ENCODE measurements at places on chromosomes 3 and 15.
A peak's percentile ranks its signal among the peaks of the same experiment; 100 is the strongest.

DNA sequence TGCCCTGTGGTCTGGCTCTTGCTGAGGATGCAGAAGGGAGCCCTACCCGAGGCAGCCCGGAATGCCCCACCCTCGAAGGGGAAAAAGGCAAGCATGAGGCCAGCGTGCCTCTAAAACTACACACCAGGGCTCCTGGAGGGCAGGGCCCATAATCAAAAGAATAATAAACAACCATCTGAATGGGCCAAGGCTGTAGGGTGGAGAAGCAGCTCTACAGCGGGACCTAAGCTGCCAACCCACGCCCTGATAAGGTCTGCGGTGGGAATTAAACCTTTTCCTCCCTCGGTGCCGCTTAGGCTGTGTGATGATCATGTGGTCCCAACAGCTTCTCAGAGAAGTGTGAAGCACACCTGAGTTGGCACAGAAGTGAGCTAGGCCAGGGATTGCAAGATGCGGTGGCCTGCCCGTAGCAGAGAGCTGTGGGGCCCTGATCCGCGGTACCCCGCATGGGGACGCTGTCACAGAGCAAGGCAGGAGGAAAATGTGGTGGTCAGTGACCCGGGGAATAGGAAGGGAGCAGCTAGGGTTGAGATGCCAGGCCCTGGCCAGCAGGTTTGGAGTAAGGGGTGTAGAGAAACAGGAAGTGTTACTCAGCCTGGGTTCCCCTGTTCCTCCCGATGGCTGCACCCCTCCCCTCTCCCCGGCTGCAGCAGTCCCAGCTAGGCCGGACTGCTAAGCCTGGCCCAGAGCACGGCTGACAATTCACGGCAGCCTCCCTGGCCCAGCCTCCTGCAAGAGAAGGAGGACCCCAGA is 1.1 kb upstream of the C15orf62 start:
- DNase-seq, result no peak

- no peak for DNase-seq
Measured at GRCh38 chr15:56972426-56972825, 54.0 kb downstream of the TCF12 start.

DNA sequence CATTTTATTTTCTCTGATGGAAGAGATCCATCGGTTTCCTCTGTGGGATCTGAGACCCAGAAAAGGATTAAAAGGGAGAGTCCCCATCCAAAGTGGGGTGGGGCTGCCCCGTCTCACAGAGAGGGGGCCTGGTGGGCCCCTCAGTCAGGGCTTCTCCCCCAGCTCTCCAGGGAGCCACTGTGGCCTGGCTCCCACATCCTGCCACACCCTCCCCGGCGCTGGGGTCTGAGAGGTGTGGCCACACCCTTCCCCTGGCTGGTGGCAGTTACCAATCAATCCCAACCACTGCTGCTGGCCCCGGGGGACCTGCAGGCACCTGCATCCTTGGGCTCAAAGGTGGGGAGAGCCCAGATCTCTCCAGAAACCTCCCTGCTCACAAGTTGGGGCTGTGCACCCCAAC is 161.8 kb upstream of the IQSEC1 start:
- no peak for DNase-seq

DNA sequence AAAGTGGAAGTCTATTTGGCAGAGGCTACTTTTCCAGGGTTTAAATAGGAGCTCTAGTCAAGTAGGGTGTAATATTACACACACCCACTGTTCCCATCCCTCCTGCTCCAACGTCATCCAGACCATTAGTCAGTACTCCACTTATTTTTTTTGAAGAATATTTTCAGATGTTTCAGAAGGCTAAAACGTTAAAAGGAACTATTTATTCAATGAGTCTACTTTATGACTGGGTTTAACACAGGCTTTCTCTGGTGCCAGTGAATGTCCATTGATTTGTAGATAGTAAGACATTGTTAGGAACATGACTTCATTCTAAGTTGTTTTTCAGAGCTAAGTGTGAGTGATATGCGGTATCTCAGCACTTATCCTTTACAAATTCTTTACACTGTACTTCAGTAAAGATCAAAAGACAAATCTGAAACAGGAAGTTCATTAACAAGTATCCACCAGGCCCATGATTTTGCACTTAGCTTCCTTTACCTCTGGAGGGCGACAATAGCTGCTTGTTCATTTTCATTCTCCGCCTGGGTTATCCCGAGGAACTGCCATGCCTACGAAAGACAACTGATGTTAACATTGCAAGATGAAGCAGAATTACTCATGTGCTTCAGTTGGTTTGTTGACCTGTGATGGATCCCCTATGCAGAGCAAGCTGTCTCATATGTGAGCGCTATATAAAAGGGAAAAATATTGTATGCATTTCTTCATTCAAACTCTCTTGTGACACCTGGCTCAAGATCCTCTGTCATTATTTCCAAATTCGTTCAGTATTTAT is 158.7 kb downstream of the USP13 start:
- peak; percentile 70 for DNase-seq

DNA sequence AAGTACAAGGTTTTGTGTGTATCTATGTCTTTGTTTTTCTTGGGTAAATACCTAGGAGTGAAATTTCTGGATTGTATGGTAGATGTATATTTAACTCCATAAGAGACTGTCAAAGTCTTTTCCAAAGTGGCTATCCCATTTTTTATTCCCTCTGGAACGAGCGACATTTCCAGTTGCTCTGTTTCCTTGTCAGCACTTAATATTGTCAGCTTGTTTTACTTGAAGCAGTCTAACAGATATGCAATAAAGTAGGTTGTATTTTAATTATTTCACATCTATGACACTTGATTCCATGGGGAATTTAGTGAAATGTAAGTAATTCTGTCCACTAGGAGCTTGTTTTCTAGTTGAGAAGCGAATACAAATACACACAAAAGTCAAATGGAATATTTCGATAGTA is 18.5 kb upstream of the BNIP2 start:
- DNase-seq, result no peak

- no peak for DNase-seq
Measured at GRCh38 chr3:184332370-184333090, 4.9 kb upstream of the FAM131A start.

DNA sequence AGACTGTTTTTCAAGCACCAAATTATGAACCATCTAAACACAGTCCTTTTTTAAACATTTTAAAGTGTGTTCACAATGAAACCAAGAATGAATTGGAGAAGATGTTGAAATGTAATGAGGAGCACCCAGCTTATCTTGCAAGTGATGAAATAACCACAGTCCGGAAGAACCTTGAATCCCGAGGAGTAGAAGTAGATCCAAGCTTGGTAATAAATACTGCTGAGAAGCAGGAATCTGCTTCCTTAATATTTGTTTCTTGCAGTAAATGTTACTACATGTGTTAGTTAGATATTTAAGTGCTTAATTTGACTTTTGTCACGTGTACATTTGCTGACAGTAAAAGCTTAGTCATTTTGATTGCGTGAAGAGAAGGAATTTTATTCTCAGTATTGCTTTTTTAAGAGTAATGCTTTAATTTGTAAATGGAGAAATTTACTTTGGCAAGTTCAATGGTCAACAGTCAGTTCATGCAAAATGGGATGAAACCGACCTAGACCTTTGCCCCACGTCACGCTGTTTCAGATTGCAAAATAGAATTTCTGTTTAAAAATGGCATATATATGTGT is 69.8 kb downstream of the OPA1 start:
- no peak for DNase-seq

DNA sequence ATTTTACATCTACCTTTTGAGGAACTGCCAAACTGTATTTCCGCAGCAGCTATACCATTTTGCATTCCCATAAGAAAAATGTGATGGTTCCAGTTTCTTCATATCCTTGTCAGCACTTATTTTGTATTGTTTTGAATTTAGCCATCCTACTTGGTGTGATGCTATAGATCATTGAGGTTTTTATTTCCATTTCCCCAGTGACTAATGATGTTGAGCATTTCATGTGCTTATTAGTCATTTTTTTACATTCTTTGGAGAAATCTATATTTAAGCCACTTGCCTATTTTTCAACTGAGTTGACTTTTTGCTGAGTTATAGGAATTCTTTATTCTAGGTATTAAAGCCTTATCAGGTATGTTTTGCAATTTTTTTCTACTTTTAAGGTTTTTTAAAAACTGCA is 347.6 kb upstream of the RARB start:
- no peak for DNase-seq

- DNase-seq, result no peak
Measured at GRCh38 chr15:74253211-74253921, 17.2 kb downstream of the CCDC33 start.

DNA sequence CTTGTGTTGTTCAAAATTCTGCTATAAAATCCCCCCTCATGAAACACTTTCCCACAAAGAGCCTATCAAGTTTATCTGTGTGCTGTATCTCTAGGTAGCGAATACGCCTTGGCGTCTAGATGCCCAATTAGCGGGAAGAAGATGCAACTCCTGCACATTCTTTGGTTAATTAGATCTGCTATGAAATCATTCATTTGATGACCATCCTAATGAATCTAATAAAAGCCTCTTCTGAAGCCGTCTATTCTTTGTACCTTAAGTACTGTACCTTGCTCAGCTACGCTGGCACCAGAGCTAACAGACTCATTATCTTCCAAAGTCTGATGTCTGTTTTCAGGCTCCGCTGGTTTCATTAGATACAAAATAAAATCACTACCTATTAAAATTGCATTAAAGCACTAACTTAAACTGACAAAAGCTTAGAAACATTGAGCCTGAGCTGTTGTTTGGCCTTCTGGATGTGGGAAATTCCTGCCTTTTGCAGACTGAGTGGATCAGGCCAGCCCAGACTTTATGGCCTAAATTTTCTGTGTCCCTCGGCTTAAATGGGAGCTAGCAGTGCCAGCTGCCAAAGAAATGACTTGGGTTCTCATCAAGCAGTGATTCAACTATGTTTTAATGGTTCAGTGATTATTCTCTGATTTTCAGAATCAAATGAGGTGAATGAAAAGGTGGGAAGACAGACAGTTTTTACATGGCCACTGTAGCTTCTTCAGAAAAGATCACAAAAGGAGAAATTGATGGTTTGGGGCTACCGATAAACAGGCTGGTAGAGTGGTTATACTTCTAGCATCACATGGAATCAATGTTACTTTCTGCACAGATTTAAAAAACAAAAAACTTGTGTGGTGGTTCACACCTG is 28.4 kb upstream of the CHST2 start:
- no peak for DNase-seq

GRCh38 chr15:88284318-88284998 is 27.9 kb upstream of the NTRK3 start:
- DNase-seq, result no peak
